ENCODE measurements at places on chromosomes 7 and 10. TPM values are rescaled to one million over a fixed set of nuclear protein-coding genes. Genes with fewer than 3 reads are reported as not detected.

SCIN gene
- not detected for total RNA-seq

HTR5A gene
- total RNA-seq: not detected

AGBL3 gene
- 3.9 TPM for total RNA-seq

TSPAN33 gene
- 5.5 TPM for total RNA-seq

DNA sequence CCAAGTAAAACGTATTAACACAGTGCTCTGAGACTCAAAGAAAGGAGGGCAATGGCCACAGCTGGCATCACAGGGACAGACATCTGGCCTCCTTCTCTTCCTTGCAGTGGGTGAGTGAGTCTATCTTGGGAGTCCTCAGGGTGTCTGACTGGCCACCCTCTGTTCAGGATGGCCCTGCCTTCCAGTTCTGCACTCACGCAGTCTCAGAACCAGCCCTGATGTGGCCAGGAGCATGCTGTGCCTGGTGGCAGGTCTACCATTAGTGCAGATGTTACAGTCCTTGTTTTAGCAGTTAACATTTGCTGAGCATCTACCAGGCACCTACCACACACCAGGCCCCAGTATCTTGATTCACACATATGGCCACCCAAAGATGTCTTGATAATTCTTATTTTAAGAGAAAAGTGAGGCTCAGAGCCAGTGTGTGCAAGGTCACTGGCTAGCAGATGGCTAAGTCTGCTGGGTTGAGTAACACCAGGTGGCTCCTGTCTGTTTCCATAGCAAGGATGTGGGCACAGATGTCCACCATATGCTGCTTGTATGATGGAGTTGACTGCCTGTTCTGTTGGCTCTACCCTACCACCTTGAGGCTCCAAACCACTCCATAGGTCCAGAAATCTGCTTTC lies 23.2 kb upstream of the ARHGAP22 start:
- no peak for DNase-seq
- H3K27me3 ChIP-seq: peaks cover 27% of the 10 kb centered on the region
- no peak overlapping the region for H3K27ac ChIP-seq
- H3K36me3 ChIP-seq: no peaks in the 10 kb centered on the region

GRCh38 chr10:72899545-72899944 lies 6.0 kb downstream of the OIT3 start:
- DNase-seq: no peak
- H3K4me1 ChIP-seq: no peaks in the 10 kb centered on the region
- no peak overlapping the region for H3K27ac ChIP-seq
- H3K27me3 ChIP-seq: peaks cover 6% of the 10 kb centered on the region
- no peak overlapping the region for H3K4me3 ChIP-seq
- no peaks in the 10 kb centered on the region for H3K36me3 ChIP-seq

DNA sequence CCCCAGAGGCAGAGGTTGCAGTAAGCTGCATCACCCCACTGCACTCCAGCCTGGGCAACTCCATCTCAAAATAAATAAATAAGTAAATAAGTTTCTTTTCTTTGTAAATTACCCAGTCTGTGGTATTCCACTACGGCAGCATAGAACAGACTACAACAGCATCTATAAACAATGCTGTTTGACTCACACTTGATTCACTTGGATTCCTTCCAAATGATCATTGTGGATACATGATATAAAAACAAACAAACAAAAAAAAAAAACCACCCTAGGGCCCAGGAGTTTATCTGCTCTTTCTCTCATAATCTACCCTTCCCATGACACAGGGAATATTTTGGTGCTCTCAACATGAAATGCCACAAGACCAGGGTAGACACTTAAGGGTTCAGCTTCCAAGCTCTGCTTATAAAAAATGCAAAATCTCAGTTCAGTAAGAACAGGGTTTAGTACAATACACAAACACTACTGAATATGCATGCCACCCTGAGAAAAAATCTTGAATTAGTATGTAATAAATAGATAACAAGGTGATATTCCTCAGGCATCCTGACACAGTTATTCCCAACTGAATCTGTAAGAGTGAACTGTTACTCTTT lies 200.9 kb downstream of the FAM107B start:
- no peak overlapping the region for H3K4me3 ChIP-seq
- peaks cover 78% of the 10 kb centered on the region for H3K36me3 ChIP-seq
- H3K27me3 ChIP-seq: no peaks in the 10 kb centered on the region
- DNase-seq: no peak

- H3K4me3 ChIP-seq: no peak overlapping the region
- DNase-seq: no peak
- peaks cover 37% of the 10 kb centered on the region for H3K36me3 ChIP-seq
- peaks cover 28% of the 10 kb centered on the region for H3K4me1 ChIP-seq
- H3K27ac ChIP-seq: no peak overlapping the region
Observed at GRCh38 chr7:37104822-37105518, 343.7 kb downstream of the ELMO1 start.

DNA sequence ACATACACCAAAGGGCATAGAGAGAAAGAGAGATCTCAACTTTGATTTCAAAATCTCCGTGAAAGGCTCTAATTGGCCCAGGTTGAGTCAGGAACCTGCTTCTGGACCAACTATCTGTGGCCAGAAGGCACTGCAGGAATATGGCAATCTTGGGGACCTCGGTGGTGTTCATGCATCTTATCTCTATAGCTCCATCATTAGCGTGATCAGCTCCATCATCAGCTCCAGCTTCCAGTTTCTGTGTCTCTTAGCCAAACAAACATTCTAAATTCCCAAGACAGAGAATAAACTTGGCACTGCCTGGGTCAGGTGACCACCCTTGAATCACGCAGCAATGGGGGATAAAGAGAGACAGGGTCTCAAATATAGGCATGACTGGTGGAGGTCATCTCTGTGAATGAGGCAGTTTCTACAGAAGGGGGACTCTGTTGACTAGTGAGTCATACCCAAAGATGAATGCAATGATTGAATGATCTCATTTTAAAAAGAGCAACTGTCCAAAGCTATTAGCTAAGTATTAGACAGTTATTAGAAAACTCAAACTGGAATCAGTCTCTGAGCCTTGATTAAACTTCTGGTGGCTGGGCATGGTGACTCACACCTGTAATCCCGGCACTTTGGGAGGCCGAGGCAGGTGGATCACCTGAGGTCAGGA lies 5.4 kb upstream of the NRF1 start:
- H3K4me1 ChIP-seq: peaks cover 38% of the 10 kb centered on the region
- no peak overlapping the region for H3K27ac ChIP-seq
- no peak overlapping the region for H3K4me3 ChIP-seq
- peaks cover 44% of the 10 kb centered on the region for H3K36me3 ChIP-seq

DNA sequence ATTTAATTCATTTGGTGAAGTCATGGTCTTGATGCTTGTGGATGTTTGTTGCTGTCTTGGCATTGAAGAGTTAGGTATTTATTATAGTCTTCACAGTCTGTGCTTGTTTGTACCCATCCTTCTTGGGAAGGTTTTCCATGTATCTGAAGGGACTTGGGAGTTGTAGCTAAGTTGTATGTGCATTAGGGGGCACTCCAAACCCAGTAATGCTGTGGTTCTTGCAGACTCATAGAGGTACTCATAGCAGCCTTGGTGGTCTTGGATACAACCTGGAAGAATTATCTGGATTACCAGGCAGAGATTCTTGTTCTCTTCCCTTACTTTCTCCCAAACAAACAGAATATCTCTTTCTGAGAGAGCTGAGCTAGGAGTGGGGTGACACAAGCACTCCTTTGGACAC lies 93.2 kb downstream of the ADCYAP1R1 start:
- no peak overlapping the region for H3K4me3 ChIP-seq
- no peak overlapping the region for H3K27ac ChIP-seq
- no peaks in the 10 kb centered on the region for H3K4me1 ChIP-seq
- H3K36me3 ChIP-seq: no peaks in the 10 kb centered on the region
- DNase-seq: no peak

DNA sequence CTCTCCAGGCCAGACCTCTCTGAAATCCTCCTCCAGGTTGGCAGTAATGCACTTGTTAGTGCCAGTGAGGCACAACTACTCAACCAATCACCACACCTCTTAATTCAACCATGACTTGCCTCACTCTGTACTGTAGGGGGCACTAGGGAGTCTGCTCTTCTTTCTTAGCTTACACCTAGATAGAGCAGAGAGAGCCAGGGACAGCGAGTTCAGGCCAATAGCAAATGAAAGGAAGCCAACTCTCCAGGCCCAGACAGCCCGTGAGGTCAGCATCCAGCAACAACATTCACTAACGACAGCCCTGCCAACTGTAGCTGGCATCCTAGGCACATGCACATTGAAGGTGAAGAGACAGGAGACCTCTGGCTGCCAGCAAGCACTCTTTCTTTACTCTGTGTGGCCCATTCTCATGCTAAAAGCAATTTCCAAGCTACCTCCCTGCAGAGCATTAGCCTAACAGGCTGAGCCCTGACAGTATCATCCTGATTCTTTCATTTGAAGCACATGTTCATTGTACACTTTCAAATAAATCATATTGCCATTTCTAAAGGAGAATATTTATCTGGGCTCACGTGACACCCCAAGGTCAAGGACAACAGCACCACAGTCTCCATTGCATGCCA lies 136.3 kb downstream of the DPY19L1 start:
- DNase-seq: no peak
- H3K27me3 ChIP-seq: peaks cover 8% of the 10 kb centered on the region
- H3K36me3 ChIP-seq: no peaks in the 10 kb centered on the region
- H3K27ac ChIP-seq: no peak overlapping the region
- H3K4me1 ChIP-seq: no peaks in the 10 kb centered on the region
- no peak overlapping the region for H3K4me3 ChIP-seq

GRCh38 chr10:88598055-88598454 lies 11.5 kb downstream of the LIPJ start:
- H3K4me3 ChIP-seq: no peak overlapping the region
- H3K4me1 ChIP-seq: peaks cover 6% of the 10 kb centered on the region
- H3K27ac ChIP-seq: no peak overlapping the region
- H3K36me3 ChIP-seq: no peaks in the 10 kb centered on the region

DNA sequence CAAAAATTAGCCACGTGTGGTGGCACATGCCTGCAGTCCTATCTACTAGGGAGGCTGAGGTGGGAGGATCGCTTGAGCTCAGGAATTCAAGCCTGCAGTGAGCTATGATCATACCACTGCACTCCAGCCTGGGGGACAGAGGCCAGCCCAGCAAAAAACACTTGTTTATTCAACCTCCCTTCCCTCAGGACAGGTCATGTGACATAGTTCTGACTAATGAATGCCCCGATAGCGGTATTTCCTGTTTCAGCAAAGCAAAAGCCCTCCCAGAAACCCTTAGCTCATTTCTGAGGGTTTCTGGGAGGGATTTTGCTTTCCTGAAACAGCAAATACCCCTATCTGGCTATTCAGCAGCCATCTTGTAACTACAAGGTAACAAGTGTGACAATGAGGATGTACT lies 157.1 kb downstream of the GATA3 start:
- no peak for DNase-seq
- H3K27ac ChIP-seq: no peak overlapping the region
- H3K4me1 ChIP-seq: peaks cover 34% of the 10 kb centered on the region
- H3K4me3 ChIP-seq: no peak overlapping the region
- no peaks in the 10 kb centered on the region for H3K27me3 ChIP-seq

All from activated T-helper 2 cell treated with anti-CD3 and anti-CD28 coated beads, Interferon-gamma antibody, Interleukin-2, Interleukin-4, amounts not matched to agents 10 μg/mL and 5 μg/mL and 100 μg/mL, durations not matched to agents 14 hours and 24 hours and 36 hours (primary cell).